Type B pancreatic cell (in vitro differentiated cells): ENCODE measurements at places on chromosomes 5 and 9.

DNA sequence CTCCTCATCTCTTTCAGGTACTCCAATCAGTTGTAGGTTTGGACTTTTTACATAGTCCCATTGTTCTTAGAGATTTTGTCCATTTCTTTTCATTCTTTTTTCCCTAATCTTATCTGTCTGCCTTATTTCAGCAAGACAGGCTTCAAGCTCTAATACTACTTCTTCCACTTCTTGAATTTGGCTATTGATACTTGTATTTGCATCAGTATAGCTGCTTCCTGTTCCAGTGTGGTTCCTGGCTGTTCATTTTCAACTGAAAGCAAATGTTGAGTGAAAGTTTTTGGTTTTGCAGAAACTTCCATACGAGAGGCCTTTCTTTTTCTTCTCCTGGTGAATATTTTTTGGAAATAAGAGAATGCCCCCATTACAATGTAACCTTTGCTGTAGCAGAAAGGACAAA lies 12.0 kb upstream of the IFNA1 start:
- no peak for DNase-seq

GRCh38 chr9:110027671-110028081 lies 180.3 kb downstream of the C9orf152 start:
- DNase-seq, result no peak

DNA sequence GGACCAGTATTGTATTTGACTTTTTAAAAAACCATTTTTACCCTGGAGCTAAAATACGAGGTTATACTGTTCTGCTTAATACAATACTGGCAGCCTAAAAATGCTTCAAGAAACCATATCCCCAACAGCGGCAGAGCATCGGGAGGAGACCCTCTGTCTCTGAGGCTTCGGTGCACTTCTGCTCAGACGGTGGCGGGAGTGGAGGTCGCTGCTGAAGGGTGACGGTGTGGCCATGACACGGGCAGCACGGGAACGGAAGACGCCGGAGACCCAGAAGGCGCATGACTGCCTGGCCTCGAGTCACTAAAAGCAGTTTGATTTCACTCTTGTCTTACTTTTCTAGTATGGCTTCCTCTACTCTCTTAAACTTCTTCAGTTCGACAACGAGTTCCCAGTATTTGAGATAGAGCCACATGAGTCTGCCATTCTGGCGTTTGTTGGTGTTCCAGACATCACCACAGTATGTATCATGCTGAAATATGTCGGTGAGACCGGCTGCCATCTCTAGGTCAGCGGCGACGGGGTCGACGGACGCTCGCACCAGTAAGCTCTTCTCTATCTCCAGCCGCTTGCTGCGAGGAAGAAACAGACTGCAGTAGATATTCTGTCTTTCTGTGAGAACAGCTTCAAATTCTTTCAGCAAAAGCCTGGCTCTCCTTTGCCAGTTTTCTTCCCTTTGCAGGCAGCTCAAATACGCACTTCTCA lies 12.8 kb downstream of the CCDC127 start:
- DNase-seq, result no peak

- no peak for DNase-seq
These were observed 9.6 kb upstream of the UBTD2 start for GRCh38 chr5:172293054-172293744.

GRCh38 chr5:94853120-94853519 lies 234.7 kb downstream of the SLF1 start:
- DNase-seq, result no peak

DNA sequence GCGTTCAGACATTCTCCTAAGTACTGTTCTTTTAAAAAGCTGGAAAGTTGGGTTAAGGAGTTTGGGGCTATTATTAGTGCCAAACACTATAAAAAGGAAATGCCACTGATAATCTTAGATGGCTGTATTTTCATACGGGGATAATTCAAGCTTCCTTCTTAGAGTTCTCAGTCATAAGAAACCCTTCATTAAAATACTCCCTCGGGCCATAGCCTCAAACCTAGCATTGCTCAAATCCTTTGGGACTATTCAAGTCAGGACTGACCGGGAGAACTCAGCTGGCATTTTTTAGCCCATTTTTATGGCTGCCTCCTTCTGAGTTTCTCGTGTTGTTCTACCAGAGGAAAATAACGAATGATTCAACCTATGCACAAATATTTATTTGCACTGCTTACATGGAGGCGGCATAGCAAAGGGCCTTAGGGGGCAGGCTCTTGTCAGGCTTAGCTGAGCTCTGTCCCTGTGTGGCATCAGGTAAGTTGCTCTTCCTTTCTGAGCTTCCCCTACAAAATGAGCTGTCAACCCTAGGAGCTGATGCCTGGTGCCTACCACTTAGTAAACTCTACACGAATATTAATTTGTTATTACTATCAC lies 33.5 kb upstream of the ADAM19 start:
- no peak for DNase-seq

GRCh38 chr5:123297198-123297831 lies 125.9 kb downstream of the CEP120 start:
- DNase-seq, result no peak

GRCh38 chr9:20640331-20641187 lies 18.3 kb upstream of the MLLT3 start:
- no peak for DNase-seq

- peak; percentile 80 for DNase-seq
These were observed at the start of gene DOCK8 for GRCh38 chr9:214648-215493. TSS of gene DOCK8 (plus strand) at chr9:214865. CDS start at chr9:214977, 112 bp downstream.

DNA sequence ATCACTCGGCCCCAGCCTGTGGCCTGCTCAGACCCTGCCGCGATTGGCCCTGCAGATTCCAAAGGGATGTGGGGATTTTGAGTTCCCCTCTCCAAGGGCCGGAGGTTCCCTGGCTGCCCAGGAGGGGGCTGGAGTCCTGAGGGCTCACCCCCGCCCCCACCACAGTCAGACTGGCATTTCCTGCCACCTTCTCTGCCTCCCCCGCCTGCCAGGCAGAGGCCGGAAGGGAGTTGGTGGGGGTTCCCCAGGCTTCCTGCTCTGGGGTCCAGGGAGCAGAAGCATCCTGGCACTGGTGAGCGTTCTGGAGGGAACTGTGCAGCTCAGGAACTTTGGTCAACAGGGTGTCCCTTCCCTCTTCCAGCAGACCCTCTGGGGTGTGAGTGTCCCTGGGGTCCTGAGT lies 70.6 kb downstream of the RXRA start:
- no peak for DNase-seq

DNA sequence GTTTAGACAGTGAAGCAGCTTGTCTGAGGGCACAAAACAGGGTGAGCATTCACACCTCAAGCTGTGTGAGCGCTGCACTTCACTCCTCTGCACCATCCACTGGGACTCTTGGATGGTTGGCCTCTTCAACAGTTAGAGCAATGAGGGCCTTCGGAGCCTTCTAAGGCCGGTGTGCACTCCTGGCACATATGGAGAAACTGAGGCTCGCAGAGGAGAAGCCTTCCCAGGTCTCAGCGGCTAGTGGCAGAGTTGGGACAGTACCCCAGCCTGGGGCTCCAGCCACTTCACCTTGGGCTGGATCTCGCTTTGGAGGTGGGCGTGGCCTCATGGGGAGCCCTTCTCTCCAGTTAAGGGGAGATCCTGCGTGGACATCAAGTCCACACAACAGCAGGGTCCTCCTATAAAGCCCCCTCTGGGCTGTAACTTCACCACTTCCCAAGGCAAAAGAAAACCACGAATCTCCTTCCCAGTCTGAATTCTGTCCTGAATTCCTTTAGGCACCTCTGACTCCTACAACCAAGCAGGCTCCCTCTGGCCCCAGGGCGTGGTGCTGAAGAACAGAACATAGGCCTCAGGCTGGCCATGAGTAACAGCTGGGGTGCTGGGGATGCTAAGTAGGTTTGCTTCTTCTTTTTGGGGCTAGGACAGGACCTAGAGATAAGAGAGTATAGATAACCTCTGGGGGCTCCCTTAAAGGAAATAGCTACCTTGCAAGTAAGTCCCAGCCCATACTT lies 30.5 kb upstream of the CSF1R start:
- peak; percentile 45 for DNase-seq

- no peak for DNase-seq
These were observed 18.3 kb upstream of the NEK6 start for GRCh38 chr9:124239249-124240073.

DNA sequence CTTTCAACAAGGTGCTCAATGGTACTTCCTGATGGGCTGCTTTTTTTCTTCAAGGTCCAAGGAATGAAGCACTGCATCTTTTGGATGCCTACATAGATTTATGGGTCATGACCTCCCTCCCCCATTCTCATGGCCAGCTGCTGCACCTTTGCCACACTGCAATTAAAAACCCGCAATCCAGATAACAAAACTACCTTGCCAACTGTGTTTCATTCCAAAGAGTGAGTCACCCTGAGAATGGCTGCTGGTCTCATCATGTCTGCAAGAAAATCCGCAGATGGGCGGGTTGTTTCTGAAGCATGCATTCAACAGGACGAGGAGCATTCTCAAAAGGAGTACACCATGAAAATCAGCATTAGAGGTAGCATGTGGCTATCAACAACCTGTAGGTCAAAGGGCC lies 139.8 kb downstream of the ELAVL2 start:
- DNase-seq, result no peak

GRCh38 chr5:72179028-72179815 lies 71.9 kb downstream of the MAP1B start:
- DNase-seq, result no peak

GRCh38 chr5:95887977-95888376 lies 65.5 kb upstream of the GLRX start:
- no peak for DNase-seq

DNA sequence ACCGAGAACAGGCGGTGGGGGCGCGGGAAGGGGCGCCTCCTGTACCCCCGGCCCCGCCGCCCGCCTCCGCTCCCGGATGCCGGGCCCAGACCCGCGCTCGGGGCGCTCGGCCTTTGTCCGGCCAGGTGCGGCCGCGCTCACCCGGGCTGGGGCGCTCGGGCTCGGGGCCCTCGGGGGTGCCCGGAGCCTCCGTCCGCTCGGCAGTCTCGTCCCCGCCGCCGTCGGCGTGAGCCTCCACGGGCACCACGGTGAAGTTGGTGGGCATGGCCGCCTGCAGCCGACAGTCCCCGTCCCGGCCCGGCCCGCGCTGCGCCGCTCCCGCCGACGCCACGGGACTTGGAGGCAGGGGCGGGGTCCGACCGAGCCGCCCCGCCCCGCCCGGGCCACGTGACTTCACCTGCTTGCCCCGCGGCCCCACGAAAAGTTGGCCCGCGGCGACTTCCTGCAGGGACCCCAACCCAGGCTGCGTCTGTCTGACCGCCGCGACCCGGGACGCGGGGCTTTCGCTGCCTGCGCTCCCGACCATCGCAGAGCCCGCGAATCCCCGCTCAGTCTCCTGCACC lies at the start of gene SLC12A7:
TSS of gene SLC12A7 (minus strand) at position 337 of the 563 bp plus-strand sequence. CDS start at position 265, 72 bp downstream.
- DNase-seq, result no peak

GRCh38 chr5:74616236-74617146 lies 24.0 kb downstream of the ENC1 start:
- DNase-seq, result no peak

DNA sequence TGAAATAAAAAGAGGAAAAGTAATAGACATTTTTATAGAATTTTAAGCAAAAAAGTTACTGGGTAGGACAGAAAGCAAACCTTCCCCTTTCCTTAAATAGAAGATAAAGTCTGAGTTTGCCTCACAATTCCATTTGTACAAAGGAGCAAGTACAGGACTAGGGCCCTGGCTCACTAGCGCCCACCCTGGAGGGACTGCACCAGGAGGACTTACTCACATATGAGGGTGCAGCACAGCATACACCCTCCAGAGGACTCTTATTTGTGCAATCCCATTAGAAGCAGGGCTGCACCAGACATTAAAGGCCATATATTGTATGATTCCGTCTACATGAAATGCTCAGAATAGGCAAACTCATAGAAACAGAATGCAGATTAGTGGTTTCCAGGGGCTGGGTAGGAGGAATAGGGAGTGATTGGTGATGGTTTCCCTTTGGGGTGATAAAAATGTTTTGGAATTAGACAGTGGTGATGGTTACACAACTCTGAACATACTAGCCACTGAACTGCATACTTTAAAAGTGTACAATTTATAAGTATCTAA lies 4.5 kb downstream of the REEP5 start:
- no peak for DNase-seq

- no peak for DNase-seq
These were observed 85.5 kb upstream of the PITX1 start for GRCh38 chr5:135119481-135119880.
